NCI-H2081 treated with DMSO at 0.1 percent for 48 hours (cell line): ENCODE measurements at places on chromosomes 13 and 19.

DNA sequence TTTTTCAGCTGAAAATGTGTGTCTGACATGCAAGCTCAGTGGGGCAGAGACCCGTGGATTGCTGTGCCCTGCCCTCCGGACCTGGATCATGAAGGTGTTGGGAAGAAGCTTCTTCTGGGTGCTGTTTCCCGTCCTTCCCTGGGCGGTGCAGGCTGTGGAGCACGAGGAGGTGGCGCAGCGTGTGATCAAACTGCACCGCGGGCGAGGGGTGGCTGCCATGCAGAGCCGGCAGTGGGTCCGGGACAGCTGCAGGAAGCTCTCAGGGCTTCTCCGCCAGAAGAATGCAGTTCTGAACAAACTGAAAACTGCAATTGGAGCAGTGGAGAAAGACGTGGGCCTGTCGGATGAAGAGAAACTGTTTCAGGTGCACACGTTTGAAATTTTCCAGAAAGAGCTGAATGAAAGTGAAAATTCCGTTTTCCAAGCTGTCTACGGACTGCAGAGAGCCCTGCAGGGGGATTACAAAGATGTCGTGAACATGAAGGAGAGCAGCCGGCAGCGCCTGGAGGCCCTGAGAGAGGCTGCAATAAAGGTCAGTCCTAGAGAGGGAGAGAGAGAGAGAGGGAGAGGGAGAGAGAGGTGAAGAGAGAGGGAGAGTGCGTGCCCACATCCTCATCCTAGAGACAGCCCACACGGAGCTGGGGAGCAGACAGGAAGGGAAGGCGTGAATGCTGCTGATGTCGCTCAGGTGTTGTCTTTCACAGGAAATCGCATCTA, 5.1 kb upstream of the DCUN1D2 start:
- no peak for DNase-seq

DNA sequence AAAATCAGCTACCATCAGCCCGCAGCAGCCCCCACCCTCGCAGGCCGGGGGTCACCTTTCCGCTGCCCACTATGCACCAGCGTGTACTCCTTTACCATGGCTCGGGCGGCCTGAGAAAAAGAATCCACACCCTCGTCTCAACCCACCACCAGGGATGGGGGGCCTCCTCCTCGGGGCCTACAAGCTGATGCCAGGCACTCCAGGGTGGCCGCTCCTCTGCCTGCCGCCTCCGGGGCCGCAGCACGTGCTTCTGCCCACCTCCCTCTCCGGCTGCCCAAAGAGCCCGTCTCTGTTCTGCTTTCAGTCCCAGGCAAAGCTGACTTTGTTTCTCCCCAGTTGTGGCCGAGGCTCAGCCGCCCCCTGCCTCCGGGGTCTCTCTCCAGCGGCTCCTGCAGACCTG, 11.1 kb upstream of the MEX3D start:
- DNase-seq, result no peak

DNA sequence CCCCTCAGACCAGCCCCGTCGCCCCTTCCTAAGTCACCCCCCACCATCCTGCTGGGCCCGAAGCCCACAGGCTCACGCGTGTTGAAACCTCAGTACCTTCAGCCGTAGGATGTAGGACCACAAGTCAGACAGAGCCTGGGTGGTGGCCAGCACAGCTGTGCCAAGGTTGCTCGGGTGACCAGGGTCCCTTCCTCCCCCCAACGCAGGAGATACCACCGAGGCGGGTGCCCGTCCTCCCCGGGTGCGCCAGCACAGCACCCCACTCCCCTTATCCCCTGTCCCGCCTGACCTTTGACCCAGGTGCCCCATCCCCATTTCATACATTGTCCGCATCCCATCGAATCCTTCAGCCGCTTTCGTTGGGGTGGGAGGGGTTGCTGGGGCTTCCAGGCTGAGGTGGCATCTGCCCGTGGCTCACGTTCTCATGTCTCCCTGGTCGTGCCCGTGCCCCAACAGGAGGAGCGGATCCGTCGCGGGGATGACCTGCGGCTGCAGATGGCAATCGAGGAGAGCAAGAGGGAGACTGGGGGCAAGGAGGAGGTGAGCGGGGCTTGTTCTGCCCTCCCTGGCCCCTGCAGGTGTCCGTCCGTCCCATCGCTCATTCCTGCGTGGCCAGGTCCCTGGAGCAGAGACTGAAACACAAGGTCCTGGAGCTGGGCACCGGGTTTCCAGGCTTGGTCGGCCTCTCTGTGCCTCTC, 14.5 kb downstream of the EPN1 start:
- no peak for DNase-seq

- DNase-seq, result no peak
Measured at GRCh38 chr13:31963631-31964030, 67.9 kb upstream of the FRY start.

DNA sequence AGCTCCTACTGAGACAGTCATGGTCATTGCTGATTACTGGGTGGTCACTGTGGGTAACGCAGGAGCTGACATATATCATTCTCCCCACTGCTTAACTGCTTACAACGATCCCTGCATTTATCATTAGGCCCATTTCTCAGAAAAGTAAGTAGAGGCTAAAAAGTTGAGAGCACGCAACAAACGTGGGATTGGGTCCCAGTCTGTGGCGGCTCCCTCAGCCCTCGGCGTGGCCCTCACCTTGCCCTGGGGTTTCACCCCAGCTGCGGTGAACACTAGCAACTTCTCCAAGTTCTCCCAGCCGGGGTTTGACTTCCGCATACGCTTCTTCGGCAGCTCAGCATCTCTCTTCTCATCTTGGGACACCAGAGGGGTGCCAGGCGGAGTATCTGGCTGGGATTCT, 2.5 kb downstream of the PNKP start:
- no peak for DNase-seq

DNA sequence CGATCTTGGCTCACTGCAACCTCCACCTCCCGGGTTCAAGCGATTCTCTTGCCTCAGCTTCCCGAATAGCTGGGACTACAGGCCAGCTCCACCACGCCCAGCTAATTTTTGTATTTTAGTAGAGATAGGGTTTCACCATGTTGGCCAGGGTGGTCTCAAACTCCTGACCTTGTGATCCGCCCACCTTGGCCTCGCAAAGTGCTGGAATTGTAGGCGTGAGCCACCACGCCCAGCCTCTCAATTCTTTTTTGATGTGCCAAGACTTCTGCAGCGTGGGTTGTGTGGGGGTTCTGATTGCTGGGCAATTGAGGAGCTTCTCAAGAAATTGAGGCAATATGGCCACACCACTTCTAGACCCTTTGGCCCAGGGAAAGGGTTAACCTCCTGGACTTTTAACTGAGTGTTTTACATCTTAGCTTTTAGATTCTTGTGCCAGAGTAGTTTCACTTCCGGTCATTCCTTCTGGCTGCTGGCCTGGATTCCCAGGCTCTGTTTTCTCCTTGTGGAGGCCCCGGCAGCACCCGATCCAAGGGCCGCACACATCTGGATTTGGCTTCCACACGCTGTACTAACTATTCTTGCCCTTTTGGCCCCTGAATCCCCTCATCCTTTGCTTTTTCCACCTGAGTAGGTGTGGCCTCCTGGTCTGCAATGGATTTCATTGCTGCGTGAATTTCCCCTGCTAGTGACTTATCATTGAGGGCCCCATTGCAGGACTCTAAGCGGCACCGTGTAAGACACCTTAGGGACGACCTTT, 14.7 kb downstream of the SMARCA4 start:
- DNase-seq, result no peak
